ENCODE measurements at places on chromosomes 6 and 20. TPM values are rescaled to one million over a fixed set of nuclear protein-coding genes. Genes with fewer than 3 reads are reported as not detected.

The HS3ST5 gene
- total RNA-seq: 0.06 TPM

The GPLD1 gene
- 0.92 TPM for total RNA-seq

The DDAH2 gene
- total RNA-seq: 112 TPM

The SLC22A7 gene
- total RNA-seq: not detected

The TMEM74B gene
- total RNA-seq: not detected

The PRR18 gene
- total RNA-seq: not detected

The COL21A1 gene
- 28.5 TPM for total RNA-seq

The PDYN gene
- total RNA-seq: not detected

The SLC17A2 gene
- total RNA-seq: not detected

The SPTLC3 gene
- total RNA-seq: 14.7 TPM

The SLPI gene
- total RNA-seq: not detected

The SNX9 gene
- 151 TPM for total RNA-seq

The SLC16A10 gene
- total RNA-seq: not detected

The MROH8 gene
- total RNA-seq: 1.6 TPM

The CAGE1 gene
- 0.06 TPM for total RNA-seq

The BTN3A1 gene
- total RNA-seq: 20.1 TPM

The NT5E gene
- 509 TPM for total RNA-seq

The SLC13A3 gene
- 1.5 TPM for total RNA-seq

The CST2 gene
- total RNA-seq: 10.8 TPM

The ABHD16B gene
- total RNA-seq: not detected

The NKAIN4 gene
- total RNA-seq: not detected

The RIMS4 gene
- total RNA-seq: not detected

The TNF gene
- not detected for total RNA-seq

The TLDC2 gene
- total RNA-seq: 0.19 TPM

The ZNF165 gene
- total RNA-seq: 0.26 TPM

The FAM210B gene
- total RNA-seq: 34.2 TPM

The FOXC1 gene
- 36.5 TPM for total RNA-seq

The C6orf58 gene
- not detected for total RNA-seq

The RBM24 gene
- total RNA-seq: 1.5 TPM

The LRP11 gene
- total RNA-seq: 78.8 TPM

The SLC12A5 gene
- 0.06 TPM for total RNA-seq

The FGD2 gene
- not detected for total RNA-seq

The SCRT2 gene
- not detected for total RNA-seq
